Natural killer cell (primary cell): ENCODE measurements at places on chromosomes 7 and 10.

DNA sequence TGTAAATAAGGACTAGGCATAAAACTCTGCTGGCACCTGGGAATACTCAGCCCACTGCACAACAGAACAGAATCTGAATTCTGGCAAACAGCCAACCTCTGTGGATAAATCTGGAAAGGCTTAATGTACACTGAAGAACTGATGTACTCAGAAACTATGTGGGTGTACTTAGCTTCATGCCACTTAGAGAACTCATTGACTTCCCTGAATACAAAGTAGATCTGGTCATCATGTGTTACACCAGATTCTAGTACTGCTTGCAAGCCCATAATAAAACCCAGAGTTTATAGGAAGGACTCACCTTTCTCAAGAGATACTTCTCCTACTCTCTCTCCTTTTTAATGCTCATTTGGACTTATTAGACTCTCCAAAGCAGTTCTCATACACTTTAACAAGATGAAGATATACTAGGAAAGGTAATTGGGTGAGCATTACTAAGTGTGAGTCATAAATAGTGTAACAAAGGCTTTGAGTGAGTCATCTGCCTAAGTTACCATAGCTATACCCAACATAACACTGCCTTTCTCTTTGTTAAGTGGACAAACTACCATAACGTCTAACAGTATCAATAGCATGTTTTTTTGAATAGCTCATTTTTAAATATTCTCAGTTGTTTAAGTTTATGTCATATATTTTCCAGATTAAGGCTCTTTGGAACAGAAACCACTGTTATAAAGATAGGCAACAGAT is 309.1 kb downstream of the MDFIC start:
- H3K27me3 ChIP-seq = peaks cover 5% of the 10 kb centered on the region
- peaks cover 2% of the 10 kb centered on the region for H3K4me1 ChIP-seq
- no peaks in the 10 kb centered on the region for H3K36me3 ChIP-seq
- H3K27ac ChIP-seq = no peak overlapping the region

DNA sequence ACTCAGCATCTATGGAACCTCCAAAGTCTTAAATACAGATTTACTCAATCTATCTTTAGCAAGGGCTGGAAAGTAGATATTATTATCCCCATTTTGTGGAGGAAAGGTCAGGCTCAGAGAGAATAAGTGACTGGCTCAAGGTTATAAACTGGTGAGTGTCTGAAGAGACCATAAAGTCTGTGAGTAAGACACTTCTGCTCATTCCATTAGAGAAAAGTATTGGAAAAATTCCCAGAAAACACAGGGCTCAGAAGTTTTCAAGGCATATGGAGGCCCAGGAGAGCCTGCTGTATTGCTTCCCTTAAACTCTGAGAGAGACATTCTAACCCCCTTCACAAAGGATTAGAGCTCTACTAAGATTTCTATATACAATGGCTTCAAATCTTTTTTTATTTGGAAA is 134.8 kb downstream of the PCDH15 start:
- no peak overlapping the region for H3K27ac ChIP-seq
- no peak for DNase-seq
- H3K36me3 ChIP-seq = no peaks in the 10 kb centered on the region
- H3K4me1 ChIP-seq = no peaks in the 10 kb centered on the region
- H3K27me3 ChIP-seq = no peaks in the 10 kb centered on the region

DNA sequence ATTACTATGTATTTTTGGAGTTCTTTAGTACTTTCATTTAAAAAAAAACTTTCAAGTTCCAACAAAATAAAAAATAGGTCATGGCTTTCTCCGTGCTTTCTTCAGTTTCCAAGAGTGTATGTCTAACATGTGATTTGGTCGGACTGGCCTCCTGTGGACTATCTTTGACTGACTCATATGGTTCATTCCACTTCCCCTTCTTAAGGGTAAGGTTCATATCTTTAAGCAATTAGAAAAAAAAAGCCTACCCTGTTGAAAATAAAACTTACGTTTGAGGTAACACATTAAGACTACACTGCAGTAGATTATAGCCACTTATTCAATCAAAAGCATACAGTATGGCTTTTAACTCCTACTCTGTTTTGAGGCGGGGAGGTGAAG is 112.8 kb upstream of the AHR start:
- no peak for DNase-seq
- H3K27ac ChIP-seq = no peak overlapping the region
- H3K4me3 ChIP-seq = no peak overlapping the region
- H3K36me3 ChIP-seq = no peaks in the 10 kb centered on the region
- H3K27me3 ChIP-seq = no peaks in the 10 kb centered on the region

- H3K4me3 ChIP-seq = no peak overlapping the region
- H3K27me3 ChIP-seq = no peaks in the 10 kb centered on the region
- no peak for DNase-seq
- no peak overlapping the region for H3K27ac ChIP-seq
These were observed 120.8 kb downstream of the TNS3 start for GRCh38 chr7:47461161-47461560.

DNA sequence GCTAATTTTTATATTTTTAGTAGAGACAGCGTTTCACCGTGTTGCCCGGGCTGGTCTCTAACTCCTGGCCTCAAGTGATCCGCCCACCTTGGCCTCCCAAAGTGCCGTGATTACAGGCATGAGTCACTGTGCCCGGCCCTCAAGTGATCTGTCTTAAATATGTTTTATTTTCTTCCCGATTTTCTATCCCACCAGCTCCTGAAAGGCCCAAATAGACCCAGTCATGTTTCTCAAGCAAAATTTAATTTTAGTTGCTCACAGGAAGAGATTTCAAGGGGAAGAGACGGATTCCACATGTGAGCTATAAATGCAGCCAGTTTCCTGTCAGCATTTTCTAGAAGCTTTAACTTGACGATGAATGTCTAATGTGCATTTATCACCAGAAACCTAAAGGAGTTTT is 12.0 kb downstream of the DENND10 start:
- peaks cover 40% of the 10 kb centered on the region for H3K36me3 ChIP-seq
- no peaks in the 10 kb centered on the region for H3K27me3 ChIP-seq
- no peak for DNase-seq
- no peak overlapping the region for H3K27ac ChIP-seq
- no peak overlapping the region for H3K4me3 ChIP-seq
- H3K4me1 ChIP-seq = peaks cover 14% of the 10 kb centered on the region
